Chondrocyte (in vitro differentiated cells): ENCODE measurements at places on chromosomes 7 and 10.
A peak's percentile ranks its signal among the peaks of the same experiment; 100 is the strongest.

- H3K4me1 ChIP-seq = peaks cover 6% of the 10 kb centered on the region
- no peak overlapping the region for H3K4me3 ChIP-seq
- DNase-seq = no peak
- peaks cover 33% of the 10 kb centered on the region for H3K27me3 ChIP-seq
Measured at GRCh38 chr10:89035461-89035860, 44.9 kb downstream of the FAS start.

DNA sequence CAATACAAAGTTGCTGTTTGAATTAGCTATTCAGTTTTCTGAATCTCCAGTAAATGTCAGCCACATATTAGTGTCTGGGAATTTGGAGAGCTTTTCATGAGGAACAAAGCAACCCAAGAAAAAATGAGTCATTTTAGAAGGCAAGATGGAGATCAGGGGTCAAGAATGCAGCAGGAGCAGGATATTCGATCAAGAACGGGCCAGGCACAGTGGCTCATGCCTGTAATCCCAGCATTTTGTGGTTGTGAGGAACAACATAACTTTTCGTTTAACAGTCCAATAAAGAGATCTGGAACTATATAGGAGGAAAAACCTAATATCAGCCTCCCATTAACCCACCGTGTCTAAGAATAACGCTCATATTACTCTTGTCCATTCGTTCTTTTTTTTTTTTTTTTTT, 600.5 kb downstream of the MAGI2 start:
- H3K27me3 ChIP-seq = no peaks in the 10 kb centered on the region
- H3K27ac ChIP-seq = no peak overlapping the region
- no peaks in the 10 kb centered on the region for H3K36me3 ChIP-seq
- peaks cover 16% of the 10 kb centered on the region for H3K4me1 ChIP-seq
- no peak overlapping the region for H3K4me3 ChIP-seq

GRCh38 chr10:84098667-84099066, 40.6 kb upstream of the GHITM start:
- DNase-seq = no peak
- no peak overlapping the region for H3K27ac ChIP-seq
- H3K36me3 ChIP-seq = no peaks in the 10 kb centered on the region
- H3K27me3 ChIP-seq = peaks cover 8% of the 10 kb centered on the region

DNA sequence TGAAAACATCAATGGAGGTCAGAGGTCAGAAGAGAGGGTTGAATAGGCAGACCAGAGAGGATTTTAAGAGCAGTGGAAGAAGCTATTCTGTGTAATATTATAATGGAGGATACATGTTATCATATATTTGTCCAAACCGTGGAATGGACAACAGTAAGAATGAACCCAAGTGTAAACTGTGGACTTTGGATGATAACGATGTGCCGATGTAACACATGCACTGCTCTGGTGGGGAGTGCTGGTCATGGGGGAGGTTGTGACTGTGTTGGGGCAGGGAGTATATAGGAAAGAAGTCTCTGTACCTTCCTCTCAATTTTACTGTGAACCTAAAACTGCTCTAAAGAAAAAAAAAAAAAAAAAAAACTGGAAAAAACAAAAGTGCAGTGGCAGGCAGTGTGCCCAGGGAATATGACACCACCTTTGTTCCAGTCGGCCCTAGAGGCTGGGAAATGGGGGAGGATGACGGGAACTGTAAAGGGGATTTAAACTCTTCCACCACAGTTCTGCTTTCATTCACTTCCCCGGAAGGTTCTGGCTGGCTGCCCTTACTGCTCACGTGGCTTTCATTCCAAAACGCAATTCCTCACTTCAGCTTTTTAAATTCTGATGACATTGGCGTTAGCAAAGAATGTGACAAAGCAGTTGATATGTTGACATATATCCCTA, 113.7 kb upstream of the ANKRD1 start:
- peak overlapping the region; percentile 73 for H3K27ac ChIP-seq
- no peaks in the 10 kb centered on the region for H3K27me3 ChIP-seq
- no peak for DNase-seq
- H3K4me3 ChIP-seq = no peak overlapping the region
- no peaks in the 10 kb centered on the region for H3K36me3 ChIP-seq

DNA sequence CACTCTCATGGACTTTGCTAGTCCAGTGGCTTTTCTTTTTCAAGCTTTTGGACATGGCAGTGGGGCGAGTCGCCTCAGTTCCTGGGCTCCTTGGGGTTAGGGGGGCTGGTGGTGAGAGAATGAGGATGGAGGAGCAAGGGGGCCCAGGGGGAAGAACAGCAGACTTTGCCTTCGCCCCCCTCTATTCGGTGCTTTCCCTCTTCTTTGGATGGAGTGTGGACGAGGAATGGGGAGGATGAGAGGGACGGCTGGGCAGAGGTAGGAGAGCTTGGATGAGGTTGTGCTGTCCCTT, 255 bp downstream of the MAGI2 start:
- peak overlapping the region; percentile 97 for H3K27ac ChIP-seq
- H3K27me3 ChIP-seq = no peaks in the 10 kb centered on the region
- H3K36me3 ChIP-seq = peaks cover 3% of the 10 kb centered on the region
- H3K4me1 ChIP-seq = peaks cover 38% of the 10 kb centered on the region
- DNase-seq = no peak

GRCh38 chr10:18378766-18379165, 238.5 kb downstream of the CACNB2 start:
- no peaks in the 10 kb centered on the region for H3K36me3 ChIP-seq
- H3K4me3 ChIP-seq = no peak overlapping the region
- H3K4me1 ChIP-seq = peaks cover 16% of the 10 kb centered on the region

- H3K4me1 ChIP-seq = no peaks in the 10 kb centered on the region
- no peak overlapping the region for H3K27ac ChIP-seq
- DNase-seq = no peak
- no peaks in the 10 kb centered on the region for H3K36me3 ChIP-seq
- no peak overlapping the region for H3K4me3 ChIP-seq
Measured at GRCh38 chr7:126178865-126179264, 1073.9 kb downstream of the GRM8 start.

GRCh38 chr10:122551450-122551849, 9.1 kb upstream of the DMBT1 start:
- H3K4me1 ChIP-seq = peaks cover 7% of the 10 kb centered on the region
- H3K36me3 ChIP-seq = no peaks in the 10 kb centered on the region
- no peak overlapping the region for H3K27ac ChIP-seq
- H3K27me3 ChIP-seq = peaks cover 2% of the 10 kb centered on the region
- DNase-seq = no peak

- H3K4me3 ChIP-seq = no peak overlapping the region
- peak overlapping the region; percentile 74 for H3K27ac ChIP-seq
Measured at GRCh38 chr10:86506062-86506461, 15.5 kb downstream of the WAPL start.

- H3K36me3 ChIP-seq = peaks cover 1% of the 10 kb centered on the region
- H3K4me3 ChIP-seq = no peak overlapping the region
- peak overlapping the region; percentile 91 for H3K27ac ChIP-seq
- no peaks in the 10 kb centered on the region for H3K27me3 ChIP-seq
- no peak for DNase-seq
- peaks cover 55% of the 10 kb centered on the region for H3K4me1 ChIP-seq
Measured at GRCh38 chr10:124064676-124065075, 28.7 kb downstream of the CHST15 start.

- peaks cover 2% of the 10 kb centered on the region for H3K36me3 ChIP-seq
- DNase-seq = no peak
- H3K4me1 ChIP-seq = no peaks in the 10 kb centered on the region
Measured at GRCh38 chr7:135368416-135369186, 135.0 kb downstream of the STRA8 start.
